ENCODE measurements at places on chromosomes 7 and 10. TPM values are rescaled to one million over a fixed set of nuclear protein-coding genes. Genes with fewer than 3 reads are reported as not detected.
A peak's percentile ranks its signal among the peaks of the same experiment; 100 is the strongest.

The CHCHD1 gene
- total RNA-seq: 23.4 TPM

The TMEM196 gene
- total RNA-seq: 0.06 TPM

The SPDYE9 gene
- total RNA-seq: not detected

GRCh38 chr7:116576350-116577319 lies 51.8 kb downstream of the CAV1 start:
- H3K27me3 ChIP-seq: no peaks in the 10 kb centered on the region
- DNase-seq: no peak
- no peak overlapping the region for H3K4me3 ChIP-seq
- peaks cover under 1% of the 10 kb centered on the region for H3K4me1 ChIP-seq

GRCh38 chr7:37119296-37119860 lies 329.3 kb downstream of the ELMO1 start:
- H3K4me3 ChIP-seq: no peak overlapping the region
- H3K27me3 ChIP-seq: no peaks in the 10 kb centered on the region
- DNase-seq: no peak
- H3K27ac ChIP-seq: no peak overlapping the region
- no peaks in the 10 kb centered on the region for H3K4me1 ChIP-seq

DNA sequence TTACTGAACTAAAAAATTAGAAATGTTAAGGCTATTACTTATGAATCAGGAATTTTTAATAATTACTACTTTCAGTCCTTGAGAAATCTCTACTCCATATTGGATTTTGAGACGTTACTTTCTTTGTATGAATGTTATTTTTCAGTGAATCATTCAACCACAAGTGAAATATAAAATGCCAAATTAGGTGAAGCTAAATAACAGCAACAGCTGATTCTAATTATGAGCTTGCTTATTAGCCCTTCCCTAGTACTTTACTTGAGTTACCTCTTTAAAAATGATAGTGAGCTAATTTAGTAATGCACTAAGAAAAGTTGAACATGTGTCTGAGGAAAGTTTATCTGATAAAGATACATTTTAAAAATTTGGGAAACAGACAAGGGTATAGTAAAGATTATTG lies 51.4 kb downstream of the PCGF5 start:
- no peak overlapping the region for H3K27ac ChIP-seq
- no peak for DNase-seq
- no peaks in the 10 kb centered on the region for H3K27me3 ChIP-seq
- peaks cover 7% of the 10 kb centered on the region for H3K36me3 ChIP-seq
- no peak overlapping the region for H3K4me3 ChIP-seq

DNA sequence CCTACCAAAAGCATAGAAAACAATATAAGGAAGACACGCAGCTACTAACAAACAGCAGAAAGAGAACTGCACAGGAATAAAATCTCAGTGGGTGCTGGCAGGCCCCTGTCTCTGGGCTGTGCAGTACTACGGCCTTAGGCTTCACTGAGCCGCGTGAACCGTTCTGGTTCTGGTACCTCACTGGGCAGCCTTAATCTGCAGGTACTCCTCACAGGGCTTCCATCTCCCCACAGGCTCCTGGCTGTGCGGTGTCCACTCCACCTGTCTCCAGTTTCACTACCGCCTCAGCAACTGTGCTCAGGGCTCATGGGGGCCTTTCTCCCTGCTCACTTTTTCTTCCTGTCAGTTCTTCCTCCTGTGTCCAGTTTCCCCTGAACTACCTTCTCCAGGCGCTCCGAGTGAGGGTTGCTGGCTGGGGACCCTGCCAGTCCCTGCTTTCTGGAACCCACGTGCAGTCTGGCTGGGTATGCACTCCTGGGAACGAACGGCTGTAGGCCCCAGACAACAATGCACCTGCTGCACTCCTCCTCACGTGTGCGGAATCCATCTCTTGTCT lies 75.7 kb downstream of the VIPR2 start:
- no peaks in the 10 kb centered on the region for H3K27me3 ChIP-seq
- no peaks in the 10 kb centered on the region for H3K36me3 ChIP-seq
- H3K4me3 ChIP-seq: no peak overlapping the region

- H3K36me3 ChIP-seq: no peaks in the 10 kb centered on the region
- no peaks in the 10 kb centered on the region for H3K27me3 ChIP-seq
- no peak overlapping the region for H3K4me3 ChIP-seq
- H3K4me1 ChIP-seq: no peaks in the 10 kb centered on the region
These were observed 18.4 kb upstream of the CALN1 start for GRCh38 chr7:72430531-72430930.

DNA sequence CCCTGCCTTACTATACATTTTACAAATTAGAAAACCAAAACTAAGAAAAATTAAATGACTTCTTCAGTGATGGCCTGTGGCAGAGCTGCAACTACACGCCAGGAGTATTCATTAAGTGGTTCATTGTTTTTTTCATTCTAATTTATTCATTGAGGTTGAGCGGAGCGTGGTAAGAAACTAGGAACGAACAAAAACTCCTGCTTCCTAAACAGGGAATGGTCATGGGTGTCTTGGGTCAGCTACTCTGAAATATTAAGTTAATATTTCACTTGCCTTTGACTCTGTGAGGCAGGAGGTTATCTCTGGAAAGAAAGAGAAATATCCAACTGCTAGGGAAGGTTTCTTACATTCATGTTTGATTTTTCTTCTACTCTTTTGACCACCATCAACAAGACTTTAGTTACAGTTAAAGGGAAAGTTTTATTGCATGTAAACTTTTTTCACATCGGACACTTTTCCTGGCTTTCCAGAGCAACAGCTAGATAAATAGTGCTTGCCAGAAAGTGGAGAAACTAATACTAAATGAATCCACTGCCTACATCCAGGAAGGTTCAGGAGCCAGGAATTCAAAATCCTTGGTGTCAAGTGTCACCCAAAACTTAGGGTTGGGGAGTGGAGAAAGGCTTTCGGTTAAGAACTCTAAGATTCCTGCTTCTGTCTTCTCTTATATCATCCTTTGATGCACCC lies 896 bp upstream of the GNG11 start:
- no peaks in the 10 kb centered on the region for H3K36me3 ChIP-seq
- H3K27ac ChIP-seq: peak overlapping the region; percentile 65
- no peaks in the 10 kb centered on the region for H3K27me3 ChIP-seq
- no peak overlapping the region for H3K4me3 ChIP-seq
- DNase-seq: no peak

DNA sequence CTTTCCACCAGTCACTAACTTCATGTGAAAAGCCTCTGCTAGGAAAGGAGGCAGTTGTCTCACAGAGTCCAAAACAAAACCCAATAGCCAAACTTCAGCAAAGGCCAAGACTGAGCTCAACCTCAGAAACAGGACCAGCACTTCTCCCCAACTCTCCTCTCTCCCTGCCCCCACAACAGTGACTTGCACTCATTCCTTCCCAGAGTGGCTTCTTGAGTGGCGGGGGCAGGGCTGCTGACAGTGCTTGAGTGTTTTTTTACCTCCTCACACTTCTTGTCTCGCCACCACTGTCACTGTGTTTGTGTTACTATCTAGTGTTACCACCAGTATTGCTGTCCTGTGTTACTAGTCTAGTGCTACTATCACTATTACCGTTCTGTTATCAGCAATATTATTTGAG lies 206.8 kb downstream of the KLF6 start:
- no peaks in the 10 kb centered on the region for H3K36me3 ChIP-seq
- H3K27me3 ChIP-seq: no peaks in the 10 kb centered on the region
- DNase-seq: no peak
- no peak overlapping the region for H3K4me3 ChIP-seq

GRCh38 chr7:10104292-10104691 lies 869.4 kb upstream of the PHF14 start:
- no peak overlapping the region for H3K4me3 ChIP-seq
- no peak overlapping the region for H3K27ac ChIP-seq
- no peak for DNase-seq
- no peaks in the 10 kb centered on the region for H3K27me3 ChIP-seq
- H3K36me3 ChIP-seq: no peaks in the 10 kb centered on the region
- no peaks in the 10 kb centered on the region for H3K4me1 ChIP-seq

- H3K27me3 ChIP-seq: no peaks in the 10 kb centered on the region
- H3K36me3 ChIP-seq: no peaks in the 10 kb centered on the region
- H3K27ac ChIP-seq: no peak overlapping the region
- no peaks in the 10 kb centered on the region for H3K4me1 ChIP-seq
- DNase-seq: no peak
- H3K4me3 ChIP-seq: no peak overlapping the region
These were observed 58.7 kb upstream of the GDF10 start for GRCh38 chr10:47241256-47241655.

DNA sequence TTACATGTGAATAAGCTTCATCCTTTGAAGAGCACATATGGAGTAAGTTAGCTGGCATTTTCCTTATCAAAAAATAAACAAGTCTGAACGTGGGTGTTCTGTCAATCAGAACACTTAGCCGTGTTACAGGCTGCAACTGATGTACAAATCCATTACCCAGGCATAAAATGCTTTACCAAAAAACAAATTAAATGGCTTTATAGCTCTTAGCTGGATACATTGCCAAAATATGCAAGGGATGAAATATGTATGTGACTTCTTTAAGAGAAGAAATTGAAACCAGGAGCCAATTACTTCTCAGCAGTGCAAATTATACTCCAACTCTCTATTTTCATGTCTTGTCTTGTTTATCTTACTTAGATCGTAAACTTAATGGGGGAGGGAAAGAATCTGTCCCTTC lies 214.8 kb downstream of the DGKB start:
- no peak overlapping the region for H3K4me3 ChIP-seq
- no peaks in the 10 kb centered on the region for H3K4me1 ChIP-seq
- H3K27me3 ChIP-seq: no peaks in the 10 kb centered on the region

GRCh38 chr7:121011401-121011800 lies 22.9 kb downstream of the CPED1 start:
- no peaks in the 10 kb centered on the region for H3K4me1 ChIP-seq
- no peaks in the 10 kb centered on the region for H3K27me3 ChIP-seq
- H3K4me3 ChIP-seq: no peak overlapping the region
- H3K27ac ChIP-seq: no peak overlapping the region

GRCh38 chr10:119235356-119235755 lies 28.0 kb downstream of the GRK5 start:
- H3K4me1 ChIP-seq: peaks cover 4% of the 10 kb centered on the region
- no peak for DNase-seq
- H3K27me3 ChIP-seq: no peaks in the 10 kb centered on the region
- no peak overlapping the region for H3K4me3 ChIP-seq

DNA sequence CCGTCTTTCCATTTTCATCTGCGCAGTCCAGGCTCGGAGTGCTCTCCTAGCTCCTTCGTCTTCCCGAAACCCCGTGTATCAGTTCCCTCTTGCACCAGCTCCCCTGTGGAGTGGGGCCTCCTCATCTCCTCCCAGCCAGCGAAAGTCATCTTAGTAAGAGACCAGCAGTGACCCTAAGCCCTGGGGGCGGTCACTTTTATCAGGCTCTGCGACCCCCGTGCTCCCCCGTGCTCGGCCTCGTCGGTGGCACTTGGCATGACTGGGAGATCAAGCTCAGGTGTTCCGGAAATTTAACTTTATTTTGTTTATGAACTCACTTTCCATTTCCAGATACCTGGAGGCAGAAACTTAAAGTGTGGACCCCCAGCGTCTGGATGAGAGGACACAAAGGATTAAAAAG lies 574 bp upstream of the ECHDC3 start:
- no peaks in the 10 kb centered on the region for H3K27me3 ChIP-seq
- H3K27ac ChIP-seq: no peak overlapping the region
- H3K4me3 ChIP-seq: peak overlapping the region; percentile 58
- no peaks in the 10 kb centered on the region for H3K36me3 ChIP-seq

DNA sequence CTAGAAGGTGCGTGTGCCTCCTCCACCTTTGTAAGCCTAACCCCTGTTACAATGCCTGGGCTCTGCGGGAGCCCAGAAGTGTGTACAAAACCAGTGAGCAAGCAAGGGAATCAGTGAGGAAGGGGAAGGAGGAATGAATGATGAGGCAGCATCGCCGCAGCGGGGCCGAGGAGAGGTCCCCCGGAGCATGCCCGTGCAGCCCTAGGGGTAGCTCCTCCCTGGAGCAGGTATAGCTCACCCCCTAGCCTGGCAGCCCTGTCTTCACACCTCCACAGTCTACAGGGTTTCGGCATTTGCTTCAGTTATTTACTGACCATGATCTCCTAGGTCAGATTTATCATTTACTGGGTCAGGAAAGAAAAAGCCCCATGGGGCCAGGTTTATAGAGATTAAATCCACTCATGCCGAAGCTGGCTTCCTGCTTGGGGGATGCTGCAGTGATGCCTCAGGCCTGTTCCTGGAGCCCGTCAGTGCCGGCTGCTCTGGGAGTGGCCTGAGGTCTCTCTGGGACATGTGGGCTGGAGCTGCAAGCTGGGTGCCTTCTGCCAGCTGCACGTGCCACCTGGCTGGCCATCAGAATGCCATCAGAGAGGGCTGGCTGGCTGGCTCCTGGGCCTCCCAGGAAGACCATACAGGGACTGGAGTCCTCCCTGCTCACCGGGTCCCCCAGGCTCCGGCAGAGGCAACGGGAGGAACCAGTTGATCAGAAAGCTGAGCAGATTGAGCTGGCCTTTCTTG lies 138.9 kb downstream of the GRK5 start:
- no peaks in the 10 kb centered on the region for H3K36me3 ChIP-seq
- no peaks in the 10 kb centered on the region for H3K27me3 ChIP-seq
- H3K4me1 ChIP-seq: no peaks in the 10 kb centered on the region
- no peak overlapping the region for H3K27ac ChIP-seq
- H3K4me3 ChIP-seq: no peak overlapping the region

DNA sequence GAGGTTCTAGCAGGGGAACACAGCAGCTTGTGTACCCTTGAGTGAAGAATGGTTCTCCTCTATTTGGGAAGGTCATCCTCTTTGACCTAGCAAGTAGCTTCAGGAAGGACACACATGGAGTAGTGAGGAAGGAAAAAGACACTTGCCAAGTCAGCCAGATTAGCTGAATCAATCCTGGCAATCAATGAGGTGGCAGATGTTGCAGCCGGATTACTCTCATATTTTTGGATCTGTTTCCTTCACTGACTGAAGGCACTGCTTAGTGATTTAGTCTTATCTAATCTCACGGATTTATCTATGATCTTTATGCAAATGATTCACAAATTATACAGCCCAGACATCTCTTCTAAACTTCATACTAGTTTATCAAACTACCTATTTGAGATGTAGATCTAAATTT lies 218.8 kb downstream of the GPR158 start:
- DNase-seq: no peak
- H3K27me3 ChIP-seq: no peaks in the 10 kb centered on the region
- no peak overlapping the region for H3K27ac ChIP-seq

- DNase-seq: peak; percentile 57
- no peak overlapping the region for H3K27ac ChIP-seq
- H3K4me1 ChIP-seq: peaks cover 5% of the 10 kb centered on the region
- no peaks in the 10 kb centered on the region for H3K36me3 ChIP-seq
- no peaks in the 10 kb centered on the region for H3K27me3 ChIP-seq
These were observed 50.4 kb upstream of the NKX6-2 start for GRCh38 chr10:132836248-132836831.

GRCh38 chr7:55490099-55490498 lies 82.2 kb downstream of the VOPP1 start:
- H3K36me3 ChIP-seq: peaks cover 13% of the 10 kb centered on the region
- H3K27me3 ChIP-seq: no peaks in the 10 kb centered on the region
- peaks cover 5% of the 10 kb centered on the region for H3K4me1 ChIP-seq
- H3K4me3 ChIP-seq: no peak overlapping the region

GRCh38 chr7:130114374-130114773 lies 44.0 kb downstream of the KLHDC10 start:
- no peak overlapping the region for H3K27ac ChIP-seq
- H3K4me1 ChIP-seq: no peaks in the 10 kb centered on the region

GRCh38 chr7:26013551-26014083 lies 138.4 kb upstream of the NFE2L3 start:
- H3K27me3 ChIP-seq: no peaks in the 10 kb centered on the region
- H3K4me1 ChIP-seq: no peaks in the 10 kb centered on the region
- H3K36me3 ChIP-seq: no peaks in the 10 kb centered on the region
- H3K4me3 ChIP-seq: no peak overlapping the region

GRCh38 chr7:94466516-94466915 lies 43.1 kb upstream of the CASD1 start:
- H3K27me3 ChIP-seq: no peaks in the 10 kb centered on the region
- no peaks in the 10 kb centered on the region for H3K4me1 ChIP-seq
- H3K4me3 ChIP-seq: no peak overlapping the region
- no peak overlapping the region for H3K27ac ChIP-seq

GRCh38 chr10:67043041-67043440 lies 117.2 kb downstream of the LRRTM3 start:
- no peaks in the 10 kb centered on the region for H3K36me3 ChIP-seq
- DNase-seq: no peak
- no peaks in the 10 kb centered on the region for H3K27me3 ChIP-seq
- H3K4me1 ChIP-seq: no peaks in the 10 kb centered on the region

All from kidney (tissue), 22 donors.